ENCODE measurements at places on chromosomes 7 and 10.

GRCh38 chr10:110643653-110644597 is at the start of gene RBM20:
Gene RBM20, plus strand, starts transcription at chr10:110644336. Its CDS starts 119 bp downstream, at chr10:110644455.
- DNase-seq, result peak; percentile 11

DNA sequence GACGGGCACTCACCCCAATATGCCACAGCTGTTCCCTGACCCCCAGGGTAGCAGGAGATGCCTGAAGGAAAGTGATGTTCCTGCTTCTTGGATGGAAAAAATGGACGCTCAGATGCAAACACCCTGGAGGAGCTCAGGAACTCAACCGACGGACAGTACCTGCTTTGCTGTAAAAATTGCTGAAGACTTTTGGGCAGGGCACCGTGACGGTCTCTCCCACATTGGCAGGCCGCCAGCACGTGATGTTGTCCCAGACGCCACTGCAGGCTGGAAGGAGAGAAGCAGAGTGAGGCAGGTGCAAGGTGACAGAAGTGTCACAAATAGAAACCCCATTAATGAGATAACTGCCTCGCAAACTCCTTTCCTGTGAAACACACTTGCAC is 35.0 kb downstream of the VIPR2 start:
- DNase-seq, result no peak

GRCh38 chr7:116083796-116084195 is 53.2 kb upstream of the TFEC start:
- no peak for DNase-seq

DNA sequence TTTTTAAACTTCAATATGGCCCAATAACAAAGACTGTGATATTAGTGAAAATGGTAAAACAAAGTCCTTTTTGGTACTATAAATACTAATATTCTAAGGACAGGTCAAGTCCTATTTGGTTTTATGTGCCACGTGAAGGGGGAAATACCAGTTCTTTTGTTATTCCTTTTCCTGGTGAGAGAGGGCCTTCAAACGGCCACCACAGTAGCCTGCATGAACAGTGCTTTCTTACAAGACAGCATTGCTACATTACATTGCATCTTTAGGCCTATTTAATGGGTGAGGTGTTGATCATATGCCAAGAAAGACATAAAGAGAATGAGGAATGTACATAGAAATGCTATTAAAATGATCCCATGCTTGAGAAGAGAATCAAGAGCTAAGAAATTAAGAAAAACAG is 214.8 kb downstream of the LRRTM3 start:
- DNase-seq, result no peak

DNA sequence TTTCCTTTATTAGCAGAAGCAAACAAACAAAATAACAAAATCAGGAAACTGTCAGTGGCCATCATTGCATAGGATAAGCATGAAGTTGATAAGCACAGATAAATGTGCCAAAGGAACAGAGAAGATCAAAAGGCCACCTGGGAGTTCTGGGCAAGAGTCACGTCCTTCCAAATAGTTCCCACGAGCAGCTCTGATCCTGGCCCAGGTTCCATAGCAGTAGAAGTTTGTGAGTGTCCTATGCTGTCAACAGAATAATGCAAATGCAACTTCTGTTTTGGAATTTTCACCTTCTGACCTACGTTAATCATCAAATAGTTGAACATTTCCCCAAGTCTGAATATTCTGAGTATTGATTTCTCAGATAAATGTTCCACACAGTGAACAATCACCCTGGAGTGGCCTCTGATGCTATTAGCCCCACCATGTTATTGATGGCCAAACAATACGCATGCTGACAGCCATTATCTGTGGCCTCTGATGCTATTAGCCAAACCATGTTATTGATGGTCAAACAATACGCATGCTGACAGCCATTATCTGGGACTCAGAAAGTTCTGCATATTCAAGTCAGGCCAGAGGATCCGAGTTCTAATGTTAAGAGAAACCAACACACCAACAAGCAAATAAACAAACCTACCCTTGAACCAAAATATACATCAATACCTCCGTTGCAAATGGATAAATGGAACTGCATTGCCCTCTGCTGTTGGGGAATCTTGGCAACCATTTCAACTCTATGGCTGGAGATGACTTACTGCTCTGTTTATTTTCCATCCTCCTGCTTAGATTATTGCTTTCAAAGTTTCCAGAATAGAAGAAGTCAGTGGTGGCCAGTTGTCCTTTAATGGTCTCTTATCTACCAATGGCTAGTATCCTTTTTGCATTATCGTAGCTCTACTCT is 63.3 kb downstream of the MRC1 start:
- DNase-seq, result no peak

DNA sequence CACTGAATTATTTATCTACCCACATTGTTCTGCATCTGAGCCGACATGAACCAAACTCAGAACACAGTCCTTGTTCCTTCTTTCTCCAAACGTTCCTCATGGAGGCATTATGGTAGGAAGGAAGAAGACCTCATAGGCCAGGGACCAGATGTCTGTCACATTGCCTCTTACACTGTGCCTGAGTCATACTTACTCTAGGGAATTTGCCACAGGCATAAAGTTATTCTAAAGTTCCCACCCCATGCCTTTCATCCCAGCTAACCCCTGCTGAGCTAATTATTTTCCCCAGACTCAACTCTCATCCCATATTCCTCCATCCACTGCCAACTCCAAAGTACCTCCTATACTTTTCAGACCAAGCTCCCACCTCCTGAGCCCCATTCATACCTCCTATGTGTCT is 21.2 kb downstream of the MAT1A start:
- DNase-seq, result no peak

DNA sequence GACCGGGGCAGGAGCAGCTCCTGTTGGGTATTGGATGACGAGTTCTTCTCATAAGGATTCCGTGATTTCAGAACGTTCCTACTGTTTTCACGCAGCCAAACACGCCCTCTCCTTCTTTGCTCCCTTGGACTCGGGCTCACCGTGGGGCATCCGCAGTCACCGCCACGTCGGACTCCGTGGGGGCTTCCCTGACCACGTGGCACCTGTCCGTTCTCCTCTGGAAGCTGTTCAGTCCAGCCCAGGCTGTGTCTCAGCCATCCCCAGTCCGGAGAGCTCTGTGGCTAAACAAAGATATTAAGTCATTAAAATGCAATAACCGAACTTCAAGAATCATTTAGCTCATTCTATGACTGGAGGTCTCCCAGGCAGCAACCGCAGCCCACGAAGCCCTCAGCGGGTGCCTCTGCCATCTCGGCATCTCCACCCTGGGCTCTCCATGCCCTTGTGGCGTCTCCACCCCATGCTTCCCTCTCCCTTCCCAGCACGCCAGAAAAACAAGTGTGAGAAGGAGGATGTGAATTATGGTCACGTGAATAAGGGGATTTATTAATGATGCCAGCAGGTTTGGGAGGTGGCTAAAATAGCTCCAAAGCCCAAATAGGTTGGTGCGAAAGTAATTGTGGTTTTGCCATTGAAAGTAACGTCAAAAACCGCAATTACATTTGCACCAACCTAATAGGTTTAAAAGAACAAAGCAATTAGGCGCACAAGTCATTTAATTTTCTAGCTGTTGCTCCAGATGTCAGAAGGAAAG is 224.6 kb upstream of the PPP2R2D start:
- no peak for DNase-seq

DNA sequence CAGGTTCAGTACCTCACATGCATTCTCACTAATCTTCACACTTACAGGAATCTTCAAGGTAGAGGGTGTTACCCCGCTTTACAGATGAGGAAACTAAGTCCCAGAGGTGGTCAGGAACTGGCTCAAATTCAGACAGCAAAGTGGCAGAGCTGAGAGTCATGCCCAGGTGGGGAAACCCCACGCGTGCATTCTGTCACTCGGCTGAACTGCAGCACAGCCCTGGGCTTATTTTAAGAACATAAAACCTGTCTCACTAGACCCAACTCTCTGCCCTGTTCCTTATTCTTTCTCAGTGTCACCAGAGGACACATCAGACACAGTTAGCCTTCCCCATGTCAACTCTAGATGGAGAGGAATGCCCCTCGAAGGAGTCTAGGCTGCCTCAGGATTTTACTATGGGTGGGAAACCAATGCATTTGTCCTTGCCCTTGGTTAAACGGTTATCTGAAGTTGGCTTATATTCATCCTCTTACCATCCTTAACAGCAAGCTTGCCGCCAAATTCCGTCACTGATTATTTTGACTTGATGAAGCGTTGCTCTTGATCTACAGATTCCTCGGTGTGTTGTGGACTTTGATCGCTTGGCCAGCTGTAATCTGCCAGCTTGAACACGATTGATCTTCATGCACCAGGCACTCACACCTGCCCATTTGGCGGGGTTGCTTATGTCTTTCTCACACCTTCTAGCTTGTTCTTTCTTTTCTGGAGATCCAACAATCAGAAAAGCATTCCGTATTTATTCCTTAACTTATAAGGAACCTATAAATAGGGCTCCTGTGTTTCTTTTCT is 627.9 kb downstream of the SDK1 start:
- no peak for DNase-seq

- no peak for DNase-seq
Measured at GRCh38 chr7:87106974-87107612, 45.2 kb upstream of the DMTF1 start.

- no peak for DNase-seq
Measured at GRCh38 chr10:11144626-11145494, 127.2 kb downstream of the CELF2 start.

DNA sequence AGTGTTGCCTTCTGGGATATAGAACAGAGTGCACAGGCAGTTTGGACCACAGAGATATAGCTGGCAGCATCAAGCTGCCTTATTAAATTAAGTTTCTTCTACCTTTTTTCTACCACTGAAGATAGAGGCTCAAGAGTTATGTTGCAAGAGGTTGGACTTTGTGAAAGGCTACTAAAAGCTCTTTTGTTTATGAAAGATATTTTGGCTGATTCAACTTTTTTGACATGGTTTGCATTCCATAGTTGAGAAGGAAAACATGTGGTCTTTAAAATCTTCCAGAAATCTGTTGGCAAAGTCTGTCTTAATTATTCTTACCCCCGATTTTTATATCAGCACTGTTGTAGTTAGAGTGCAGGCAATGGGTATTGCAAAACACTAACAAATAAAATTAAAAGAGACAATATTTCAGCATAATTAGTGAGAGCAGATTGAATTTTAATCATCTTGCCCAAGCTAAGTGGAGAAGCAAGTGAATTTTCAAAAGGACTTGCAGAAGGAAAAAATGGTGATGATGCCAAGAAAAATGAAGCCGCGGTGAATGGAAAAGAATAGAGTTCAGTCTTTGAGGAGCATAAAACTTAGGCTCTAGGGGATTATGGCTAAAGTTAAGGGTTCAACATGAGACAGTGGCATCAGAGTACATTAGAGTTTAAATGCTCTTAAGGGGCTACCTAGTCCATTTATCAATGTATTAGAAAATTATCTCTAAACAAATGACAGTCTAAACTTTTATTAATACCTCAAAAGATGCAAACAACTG is 450.9 kb upstream of the CNTNAP2 start:
- DNase-seq, result no peak

DNA sequence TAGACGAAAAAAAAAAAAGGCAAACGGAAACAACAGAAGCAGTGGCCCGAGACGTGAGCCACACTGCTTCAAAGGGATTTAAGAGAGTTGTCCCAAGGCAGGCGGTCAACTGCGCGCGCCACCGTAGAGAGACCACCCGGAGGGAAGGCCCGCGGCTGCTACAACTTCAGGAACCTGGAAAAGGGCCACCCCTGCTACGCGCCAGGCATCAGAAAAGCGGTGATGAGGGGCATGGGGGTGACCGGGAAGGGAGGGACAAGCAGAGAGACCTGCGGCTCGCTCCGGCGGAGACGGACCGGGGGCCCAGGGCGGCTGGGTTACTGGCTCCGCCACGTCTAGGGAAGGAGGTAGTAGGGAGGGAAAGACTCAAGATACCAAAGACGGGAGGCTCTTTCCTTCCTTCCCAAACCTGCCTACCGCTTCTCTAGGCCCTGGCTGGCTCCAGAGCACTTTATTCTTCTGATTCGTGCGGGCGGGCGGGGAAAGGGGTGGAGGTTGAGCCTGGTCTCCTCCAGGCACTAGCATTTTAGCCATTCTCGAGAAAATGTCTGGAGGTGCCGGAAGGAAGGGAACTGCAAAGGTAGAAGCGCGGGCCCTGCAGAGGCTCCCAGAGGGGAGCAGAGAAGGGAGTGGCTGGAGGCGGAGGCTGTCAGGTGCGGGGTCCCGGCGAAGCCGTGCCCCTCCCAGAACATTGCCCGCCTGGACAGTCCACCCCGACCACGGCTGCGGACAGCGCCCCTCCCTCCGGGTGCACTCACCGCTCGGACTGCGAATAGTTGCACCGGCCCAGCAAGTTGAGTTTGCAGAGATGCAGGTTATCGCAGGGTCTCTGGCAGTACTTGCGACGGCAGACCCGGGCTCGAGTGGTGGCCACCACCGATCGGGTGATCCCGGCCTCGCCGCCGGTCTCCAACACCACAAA is 993 bp downstream of the ZC3HAV1 start:
- DNase-seq, result no peak

GRCh38 chr7:157152391-157152937 is 13.7 kb downstream of the UBE3C start:
- no peak for DNase-seq

GRCh38 chr7:113414401-113415035 is 296.2 kb upstream of the SMIM30 start:
- no peak for DNase-seq

DNA sequence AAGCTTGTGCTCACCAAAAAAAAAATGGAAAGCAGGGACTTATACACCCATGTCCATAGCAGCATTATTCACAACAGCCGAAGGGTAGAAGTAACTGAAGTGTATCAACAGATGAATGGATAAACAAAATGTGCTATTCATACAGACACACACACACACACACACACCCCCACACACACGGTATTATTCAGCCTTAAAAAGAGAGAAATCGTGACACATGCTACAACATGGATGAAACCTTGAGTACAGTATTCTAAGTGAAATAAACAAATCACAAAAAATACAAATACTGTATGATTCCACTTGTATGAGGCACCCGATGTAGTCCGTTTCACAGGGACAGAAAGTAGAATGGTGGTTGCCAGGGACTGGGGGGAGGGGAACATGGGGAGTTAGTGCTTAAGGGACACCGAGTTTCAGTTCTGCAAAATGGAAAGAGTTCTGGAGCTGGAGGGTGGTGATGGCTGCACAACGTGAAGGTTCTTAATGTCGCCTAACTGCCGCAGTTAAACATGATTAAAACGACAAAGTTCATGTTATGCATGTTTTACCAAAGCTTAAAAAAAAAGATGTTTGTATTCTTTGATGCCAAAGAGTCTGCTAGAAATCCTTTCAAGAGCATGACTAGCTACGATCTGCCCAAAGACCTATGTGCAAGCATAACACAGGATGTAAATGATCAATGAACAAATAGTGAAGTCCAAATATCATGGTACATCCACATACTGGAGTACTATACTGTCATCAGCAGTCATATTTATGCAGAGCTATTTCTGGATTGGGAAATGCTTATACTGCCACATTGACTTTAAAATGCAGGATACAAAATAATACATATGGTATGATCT is 7.2 kb downstream of the TNS3 start:
- DNase-seq, result no peak

- DNase-seq, result no peak
Measured at GRCh38 chr10:37495415-37495814, 362.0 kb downstream of the ZNF248 start.

DNA sequence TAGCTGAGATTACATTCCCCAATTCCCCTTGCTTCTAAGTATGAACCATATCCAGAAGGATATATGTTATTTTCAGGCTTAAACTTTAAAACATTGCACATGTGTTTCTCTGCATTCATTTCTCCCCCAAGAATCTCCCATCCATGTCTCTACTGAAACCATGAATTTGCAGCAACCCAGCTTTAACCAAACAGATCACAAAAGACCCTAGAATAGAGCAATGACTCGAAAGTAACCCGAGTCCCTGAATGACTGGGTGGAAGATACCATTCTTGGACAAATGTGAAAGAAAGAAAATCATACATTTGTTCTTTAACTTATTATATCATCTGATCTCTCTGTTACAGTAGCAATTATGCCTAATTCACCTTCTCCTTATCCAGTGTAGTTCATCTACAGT is 278.7 kb downstream of the IPMK start:
- DNase-seq, result no peak

Measured in activated naive CD4-positive, alpha-beta T cell treated with Interleukin-2 at 50 U/mL for 16 hours (primary cell).